Osteocyte (in vitro differentiated cells): ENCODE measurements at places on chromosomes 12 and 14.

- DNase-seq = no peak
Observed at GRCh38 chr14:30440961-30441360, 118.0 kb upstream of the G2E3 start.

DNA sequence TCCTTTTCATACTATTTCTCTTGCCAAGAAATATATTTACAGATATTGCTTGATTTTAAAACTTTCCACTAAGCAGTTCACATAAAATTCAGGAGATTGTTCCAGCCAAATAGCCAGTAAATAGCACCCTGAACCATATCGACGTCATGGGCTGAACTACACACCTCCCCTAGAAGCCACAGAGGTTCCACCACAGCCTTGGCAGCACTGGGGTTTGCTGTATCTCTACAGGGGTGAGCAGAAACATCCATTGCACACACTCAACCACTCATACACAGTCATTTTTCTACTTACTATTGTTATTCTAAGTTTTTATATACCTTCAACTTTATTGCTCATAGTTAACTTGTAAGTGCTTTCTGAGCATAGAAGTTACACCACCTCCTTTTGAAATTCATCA lies 8.1 kb upstream of the EIF2S3B start:
- no peak for DNase-seq

- no peak for DNase-seq
Observed at GRCh38 chr12:122421187-122421820, 1.2 kb downstream of the CLIP1 start.

- no peak for DNase-seq
Observed at GRCh38 chr12:132290203-132290540, 39.2 kb downstream of the GALNT9 start.

GRCh38 chr12:90939382-90939781 lies 15.6 kb downstream of the CCER1 start:
- no peak for DNase-seq

GRCh38 chr14:105201156-105201924 lies 20.2 kb upstream of the NUDT14 start:
- DNase-seq = no peak

- DNase-seq = no peak
Observed at GRCh38 chr14:68407825-68408224, 385.0 kb downstream of the ZFP36L1 start.

DNA sequence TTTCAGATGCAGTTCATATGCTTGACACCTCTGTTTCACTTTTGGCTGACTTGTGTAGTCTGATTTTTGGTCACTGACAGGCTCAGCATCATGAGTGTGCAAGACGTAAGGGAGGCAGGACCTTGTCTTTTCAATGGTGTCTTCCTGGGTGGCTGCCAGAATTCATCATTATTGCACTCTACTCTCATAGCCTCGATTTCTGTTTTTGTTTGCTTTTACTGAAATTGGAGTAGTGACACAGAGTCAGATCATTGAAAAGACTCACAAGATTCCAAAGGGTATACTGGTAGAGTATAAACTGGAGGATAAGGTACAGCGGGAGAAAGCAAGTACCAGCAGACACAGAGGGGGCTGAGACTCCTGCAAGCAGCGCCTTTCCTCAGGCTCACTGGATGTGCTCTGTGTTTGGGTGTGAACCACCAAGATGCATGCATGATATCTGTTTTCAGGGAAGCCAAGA lies 126.3 kb upstream of the FGD4 start:
- no peak for DNase-seq

- DNase-seq = no peak
Observed at GRCh38 chr12:8860165-8860961, 37.9 kb downstream of the A2ML1 start.

DNA sequence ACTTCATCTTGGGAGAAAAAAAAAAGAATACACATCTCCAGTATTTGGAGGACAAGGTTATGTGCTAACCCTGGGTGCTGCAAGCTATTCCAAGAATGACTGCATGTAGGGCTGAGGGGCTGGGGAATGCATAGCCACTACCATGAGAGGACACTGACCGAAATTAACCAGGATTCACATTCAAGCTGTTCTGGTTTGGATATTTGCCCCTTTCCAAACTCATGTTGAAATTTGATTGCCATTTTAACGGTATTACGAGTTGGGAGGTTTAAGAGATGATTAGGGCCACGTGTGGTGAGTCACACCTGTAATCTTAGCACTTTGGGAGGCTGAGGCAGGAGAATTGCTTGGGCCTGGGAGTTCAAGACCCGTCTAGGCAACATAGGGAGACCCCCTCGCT lies 18.5 kb upstream of the MARK3 start:
- no peak for DNase-seq

GRCh38 chr12:50579757-50580267 lies 75.0 kb downstream of the DIP2B start:
- no peak for DNase-seq

DNA sequence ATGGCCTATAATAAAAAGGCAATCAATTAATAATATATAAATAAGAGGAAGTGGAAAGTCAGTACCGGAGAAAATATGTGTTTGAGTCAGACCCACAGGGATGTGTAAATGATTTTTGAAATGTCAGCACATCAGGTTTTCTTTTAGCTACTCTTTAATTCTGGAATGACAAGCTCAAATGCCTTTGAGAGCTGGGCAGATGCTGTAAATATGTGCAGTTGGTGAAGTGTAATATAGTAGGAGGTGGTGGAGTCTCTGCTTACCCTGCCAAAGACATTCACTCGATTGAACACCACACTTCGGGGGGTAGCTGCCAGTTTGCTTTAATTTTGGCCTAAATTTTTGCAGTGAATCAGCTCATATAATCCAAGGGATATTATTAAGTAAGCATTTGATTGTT lies 93.0 kb downstream of the PLEKHA5 start:
- no peak for DNase-seq

DNA sequence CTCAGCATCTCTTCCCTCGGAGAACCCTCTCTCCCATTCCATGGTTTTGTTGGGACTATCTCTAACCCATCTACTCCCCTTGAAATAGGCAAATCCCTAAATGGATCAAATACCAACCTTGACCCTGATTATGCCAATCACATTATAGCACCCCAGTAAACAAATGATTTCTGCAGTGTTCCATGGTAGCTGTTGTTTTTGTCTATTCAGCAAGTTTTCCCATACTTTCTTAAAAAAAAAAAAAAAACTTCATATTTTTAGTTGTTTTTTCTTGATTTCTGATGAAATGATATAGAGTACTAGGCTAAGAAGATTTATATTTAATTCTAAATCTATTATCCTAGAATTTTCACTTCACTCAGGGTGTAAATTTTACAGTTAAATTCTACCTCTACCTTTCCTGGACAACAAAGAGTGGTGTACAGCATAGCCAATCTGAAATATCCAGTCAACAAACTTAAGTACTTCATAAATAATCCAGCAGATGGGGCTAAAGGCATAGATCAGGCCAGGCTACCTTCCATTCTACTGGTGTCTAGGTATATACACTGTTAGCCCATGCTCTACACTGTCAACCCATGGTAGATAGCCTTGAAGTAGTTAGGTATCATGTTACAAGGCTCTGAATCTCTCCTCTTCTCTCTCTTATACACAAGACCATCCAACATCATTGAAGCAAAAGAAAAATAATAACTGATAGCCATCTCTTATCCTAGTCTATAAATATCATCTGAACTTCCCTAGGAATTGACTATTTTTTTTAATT lies 82.2 kb downstream of the PLEKHG7 start:
- no peak for DNase-seq

GRCh38 chr12:49877066-49877465 lies 26.6 kb downstream of the FAIM2 start:
- DNase-seq = no peak

- no peak for DNase-seq
Observed at GRCh38 chr14:22174412-22175277, 414.4 kb downstream of the DAD1 start.

DNA sequence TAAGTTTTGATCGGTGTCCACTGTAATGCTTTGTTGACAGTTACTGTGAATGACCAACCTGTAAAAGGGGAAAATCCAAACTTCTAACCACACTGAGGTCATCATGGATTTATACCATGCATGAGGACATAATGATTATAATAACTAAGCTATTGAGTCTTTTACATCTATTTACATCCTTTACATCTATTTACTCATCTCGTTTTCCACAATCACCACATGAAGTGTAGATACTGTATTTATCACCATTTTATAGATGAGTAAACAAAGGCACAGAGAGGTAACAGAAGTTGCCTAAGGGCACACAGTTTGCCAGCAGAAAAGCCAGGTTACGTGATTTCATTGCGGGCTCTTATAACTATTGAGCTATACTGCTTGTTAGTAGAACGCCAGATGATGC lies 27.9 kb upstream of the EID3 start:
- DNase-seq = no peak

DNA sequence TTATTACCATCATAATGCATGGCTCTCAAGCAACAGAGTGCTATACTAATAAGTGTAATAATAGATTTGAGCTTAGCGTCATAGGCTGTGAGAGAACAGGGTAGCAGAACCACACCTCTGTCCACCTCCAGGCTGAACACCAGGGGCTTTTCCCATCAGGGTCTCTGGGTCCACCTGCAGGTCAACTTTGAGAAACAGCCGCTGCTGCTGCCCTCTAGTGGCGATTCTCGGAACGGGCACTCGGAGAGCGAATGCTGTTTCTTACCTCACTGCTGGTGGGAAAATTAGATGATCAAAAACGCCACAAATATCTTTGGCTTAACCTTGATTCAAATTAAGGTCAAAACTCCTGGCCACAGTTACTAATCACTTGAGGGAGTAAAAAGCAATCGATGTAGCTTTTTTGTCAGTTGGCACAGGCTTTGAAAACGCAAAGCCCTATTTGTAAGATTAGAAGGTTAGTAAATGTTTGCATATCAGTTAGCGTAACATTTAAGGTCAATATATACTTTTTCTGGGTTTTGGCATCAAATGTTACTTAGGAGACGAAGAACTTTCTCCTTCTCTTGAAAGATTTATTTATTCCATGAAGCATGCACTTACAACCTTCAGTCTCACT lies 127.9 kb upstream of the TMEM132D start:
- DNase-seq = no peak

- no peak for DNase-seq
Observed at GRCh38 chr14:29629839-29630238, 297.8 kb downstream of the PRKD1 start.

DNA sequence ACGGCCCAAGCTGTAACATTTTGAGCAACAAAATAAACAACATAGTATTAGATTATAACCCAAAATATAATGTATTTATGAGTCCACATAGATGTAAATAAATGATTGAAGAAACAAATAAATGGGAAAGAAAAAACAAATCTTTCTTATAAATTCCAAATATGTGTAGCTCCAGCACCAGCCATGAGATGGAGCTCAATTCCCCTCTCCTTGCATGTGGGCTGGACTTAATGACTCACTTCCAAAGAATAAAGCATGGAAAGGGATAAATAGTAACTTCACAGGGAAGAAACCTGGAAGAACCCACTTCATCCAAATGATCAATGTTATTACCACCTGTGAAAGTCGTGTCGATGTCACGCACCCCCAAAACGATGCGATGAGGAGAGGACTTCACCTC lies 158.8 kb downstream of the RPAP3 start:
- DNase-seq = no peak

DNA sequence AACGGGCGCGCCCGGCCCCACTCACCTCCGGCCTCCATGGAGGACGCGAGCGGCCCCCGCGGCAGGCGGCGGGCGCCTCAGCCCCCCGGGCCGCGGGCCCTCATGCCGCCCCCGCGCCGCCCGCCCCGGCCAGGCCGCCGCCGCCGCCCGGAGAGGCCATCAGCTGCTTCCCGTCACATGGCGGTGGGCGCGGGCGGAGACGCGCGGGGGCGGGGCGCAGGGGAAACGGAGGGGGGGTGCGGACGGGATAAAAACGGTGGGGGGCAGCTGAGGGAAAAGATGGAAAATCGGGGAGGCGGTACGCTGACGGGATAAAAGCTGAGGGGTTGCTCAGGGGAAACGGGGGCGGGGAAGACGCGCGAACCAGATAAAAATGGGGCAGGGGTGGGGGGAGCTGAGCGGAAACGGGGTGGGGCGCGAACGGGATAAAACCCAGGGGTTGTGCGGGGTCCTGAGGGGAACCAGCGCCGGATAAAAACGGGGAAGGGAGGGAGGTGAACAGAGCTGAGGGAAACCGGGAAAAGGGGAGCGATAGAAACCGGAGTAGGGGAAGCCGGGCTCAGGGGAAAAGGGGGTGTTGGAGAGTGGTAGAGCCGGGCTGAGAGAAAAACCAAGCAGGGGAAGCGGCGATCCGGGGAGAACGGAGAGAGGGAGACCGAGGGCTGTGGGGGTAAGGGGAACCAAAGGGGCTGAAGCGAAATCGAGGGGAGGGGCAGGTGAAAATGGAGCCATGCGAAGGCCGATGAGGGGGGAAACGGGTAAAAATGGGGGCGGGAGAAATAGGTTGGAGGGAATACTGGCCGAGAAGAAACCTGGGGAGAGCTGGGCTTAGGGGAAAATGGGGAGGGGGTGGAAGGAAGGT lies at the start of gene WSB2:
TSS of gene WSB2 (minus strand) at position 169 of the 862 bp plus-strand sequence. CDS start at position 38, 131 bp downstream.
- peak; percentile 88 for DNase-seq

GRCh38 chr12:112841906-112842305 lies 50.4 kb downstream of the RPH3A start:
- DNase-seq = no peak

GRCh38 chr14:75487155-75487671 lies 35.1 kb upstream of the BATF start:
- peak; percentile 17 for DNase-seq

DNA sequence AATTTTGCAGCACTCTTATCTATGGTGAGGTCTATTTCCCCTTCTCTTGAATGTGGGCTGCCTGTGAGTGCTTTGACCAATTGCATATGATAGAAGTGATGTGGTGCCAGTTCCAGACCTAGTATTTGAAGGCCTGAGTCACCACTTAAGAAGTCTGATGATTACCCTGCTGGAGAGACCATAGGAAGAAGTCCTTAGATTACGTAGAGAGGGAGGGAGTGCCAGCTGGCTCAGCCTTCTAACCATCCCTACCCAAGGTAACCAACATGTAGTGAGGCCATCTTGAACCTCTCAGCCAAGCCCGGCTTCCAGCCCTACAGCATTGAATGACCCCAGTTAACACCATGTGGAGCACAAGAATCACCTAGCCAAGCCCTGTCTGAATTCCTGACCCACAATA lies 166.9 kb downstream of the NELL2 start:
- no peak for DNase-seq

- no peak for DNase-seq
Observed at GRCh38 chr12:28040246-28040645, 67.7 kb upstream of the PTHLH start.

DNA sequence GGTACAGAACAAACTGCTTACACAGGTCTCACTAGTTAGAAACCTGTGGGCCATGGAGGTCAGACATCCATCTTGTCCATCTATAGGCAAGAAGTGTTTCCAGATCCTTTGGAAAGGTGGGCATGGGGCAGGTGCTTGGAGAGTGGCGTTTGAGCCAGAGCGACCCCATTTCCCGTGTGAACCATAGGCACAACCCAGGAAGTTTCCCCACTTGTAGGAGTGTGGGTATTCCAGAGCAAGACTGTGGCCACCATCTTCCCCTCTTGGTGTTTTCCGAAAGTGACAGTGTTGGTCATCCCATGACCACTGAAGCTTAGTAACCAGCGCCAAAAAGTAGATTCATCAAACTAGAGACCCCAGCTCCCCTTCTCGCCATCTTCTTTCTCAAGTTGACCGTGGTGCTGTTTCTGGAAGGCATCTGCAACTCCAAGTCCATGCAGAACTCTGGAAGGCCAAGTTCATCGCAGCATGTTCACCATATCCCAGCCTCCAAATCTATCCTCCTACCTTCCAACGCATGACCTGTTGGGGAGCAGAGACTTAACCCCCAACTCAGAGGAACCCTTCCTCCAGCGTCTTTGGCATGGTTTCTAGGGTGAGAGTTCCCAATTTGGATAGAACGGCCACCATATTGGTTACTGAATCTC lies 19.7 kb downstream of the PHETA1 start:
- no peak for DNase-seq

GRCh38 chr12:116592731-116593130 lies 33.5 kb downstream of the MAP1LC3B2 start:
- DNase-seq = no peak
